NCI-H510A treated with DMSO at 0.1 percent for 48 hours (cell line): ENCODE measurements at places on chromosomes 5 and 9.
A peak's percentile ranks its signal among the peaks of the same experiment; 100 is the strongest.

GRCh38 chr9:101176384-101176783, 147.9 kb downstream of the PLPPR1 start:
- no peak for DNase-seq

DNA sequence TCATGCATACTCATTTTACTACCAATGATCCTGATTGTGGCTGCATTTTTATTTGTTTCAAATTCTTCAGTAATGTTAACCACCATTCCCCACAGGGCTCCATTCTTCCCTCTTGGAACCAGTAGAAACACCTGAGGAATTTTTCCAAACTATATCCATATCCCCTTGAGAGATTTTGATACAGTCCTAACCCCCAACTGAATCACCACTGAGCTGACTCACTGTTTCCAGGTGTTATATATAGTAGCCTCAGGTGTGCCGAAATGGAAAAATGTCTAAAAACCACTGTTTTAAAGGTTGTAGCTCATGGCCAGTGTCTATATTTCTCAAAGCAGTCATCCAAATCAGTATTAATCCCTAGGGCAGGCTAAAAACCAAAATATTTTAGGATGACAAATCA, 85.2 kb downstream of the MRPS27 start:
- DNase-seq: no peak

DNA sequence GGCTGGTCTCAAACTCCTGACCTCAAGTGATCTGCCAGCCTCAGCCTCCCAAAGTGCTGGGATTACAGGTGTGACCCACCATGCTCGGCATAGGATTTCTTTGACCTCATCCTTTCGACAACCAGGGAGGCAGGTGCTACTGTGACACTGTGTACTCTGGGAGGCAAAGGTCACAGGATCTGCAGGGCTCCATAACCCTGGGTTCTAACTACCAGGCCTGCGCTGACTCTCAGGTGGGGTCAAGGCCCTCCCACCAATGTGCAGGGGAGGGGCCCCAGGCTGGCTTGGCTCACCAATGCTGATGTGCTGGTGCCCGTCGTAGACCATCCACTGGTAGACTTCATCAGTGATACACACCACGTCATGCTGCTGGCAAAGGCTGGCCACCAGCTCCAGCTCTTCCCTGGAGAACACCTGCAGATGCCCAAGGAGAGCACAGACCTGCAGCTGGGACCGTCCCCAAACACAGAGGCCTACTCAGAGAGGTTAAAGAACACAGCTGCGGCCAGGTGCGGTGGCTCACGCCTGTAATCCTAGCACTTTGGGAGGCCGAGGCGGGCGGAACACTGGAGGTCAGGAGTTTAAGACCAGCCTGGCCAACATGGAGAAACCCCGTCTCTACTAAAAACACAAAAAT, 7.0 kb upstream of the SPOUT1 start:
- no peak for DNase-seq

DNA sequence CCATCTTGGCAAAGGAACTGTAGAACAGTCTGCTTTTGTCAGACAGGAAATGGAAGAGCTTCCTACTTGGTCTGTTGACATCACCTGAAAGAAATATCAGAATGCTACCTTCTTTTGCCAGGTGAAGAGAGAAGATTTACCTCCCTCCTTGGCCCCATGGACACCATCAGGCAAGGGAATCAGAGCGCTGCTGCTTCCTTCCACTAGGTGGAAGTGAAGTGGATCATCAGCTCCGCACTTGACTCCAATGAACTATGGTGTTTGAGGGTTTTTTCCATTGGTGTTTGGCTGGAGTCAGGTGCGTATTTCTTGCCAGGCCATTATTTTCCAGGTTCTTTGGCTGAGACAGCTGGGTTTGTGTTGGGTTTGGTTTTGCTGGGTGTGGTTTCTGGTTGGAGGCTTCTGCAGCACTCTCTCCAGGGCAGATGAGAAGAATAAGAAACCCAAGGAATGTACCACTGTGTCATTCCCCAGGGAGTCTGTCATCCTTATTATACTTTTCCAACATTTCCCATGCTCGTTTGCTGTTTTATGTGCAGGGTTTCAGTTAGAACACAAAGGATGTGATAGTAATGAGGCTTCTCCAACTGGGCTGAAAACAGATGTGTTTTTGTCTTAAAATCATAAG, 12.4 kb downstream of the SPATA31E1 start:
- DNase-seq: no peak

GRCh38 chr5:218457-219291, 554 bp downstream of the SDHA start:
- peak; percentile 52 for DNase-seq

DNA sequence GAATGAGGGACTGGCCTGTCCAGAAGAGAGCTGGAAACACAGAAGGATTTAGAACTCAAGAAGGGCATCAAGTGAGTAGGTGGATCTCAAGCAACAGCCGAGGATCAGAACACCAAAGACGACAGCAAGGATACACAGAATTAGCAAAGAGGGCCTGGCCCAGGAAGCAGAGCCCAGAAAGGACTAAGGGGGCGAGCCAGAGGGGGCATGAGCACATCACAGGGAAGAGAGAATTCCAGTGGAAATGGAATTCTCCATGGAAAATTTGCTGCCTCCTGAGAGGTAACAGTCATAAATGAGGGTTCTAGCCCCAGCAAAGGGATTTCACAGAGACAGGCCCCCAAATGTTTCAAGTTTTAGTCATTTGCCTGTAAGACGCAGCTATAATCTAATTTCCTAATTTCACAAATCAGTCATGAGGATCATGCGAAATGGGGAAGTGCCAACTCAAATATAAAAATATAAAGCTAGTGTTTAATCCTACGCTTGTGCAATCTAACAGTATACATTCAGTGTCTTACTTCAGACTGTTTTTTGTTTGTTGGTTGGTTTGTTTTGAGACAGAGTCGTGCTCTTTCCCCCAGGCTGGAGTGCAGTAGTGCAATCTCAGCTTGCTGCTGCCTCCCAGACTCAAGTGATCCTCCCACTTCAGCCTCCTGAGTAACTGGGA, 46.7 kb downstream of the FNBP1 start:
- no peak for DNase-seq

GRCh38 chr9:101440714-101441230, 5.2 kb upstream of the ALDOB start:
- no peak for DNase-seq

- DNase-seq: peak; percentile 21
These were observed 141.4 kb downstream of the LRRC70 start for GRCh38 chr5:62720031-62720441.
